ENCODE measurements at places on chromosomes 5 and 9. TPM values are rescaled to one million over a fixed set of nuclear protein-coding genes. Genes with fewer than 3 reads are reported as not detected.

- H3K36me3 ChIP-seq, result peaks cover 56% of the 10 kb centered on the region
- H3K4me3 ChIP-seq, result no peak overlapping the region
- no peak overlapping the region for H3K27ac ChIP-seq
- peaks cover 14% of the 10 kb centered on the region for H3K4me1 ChIP-seq
- DNase-seq, result no peak
Observed at GRCh38 chr9:132283863-132284262, 70.9 kb downstream of the SETX start.

- peaks cover 11% of the 10 kb centered on the region for H3K4me1 ChIP-seq
- H3K27ac ChIP-seq, result peak overlapping the region; percentile 49
- H3K27me3 ChIP-seq, result no peaks in the 10 kb centered on the region
- no peak overlapping the region for H3K4me3 ChIP-seq
- no peak for DNase-seq
Observed at GRCh38 chr5:463301-463700, 20.3 kb downstream of the EXOC3 start.

GRCh38 chr5:119878712-119879111 lies 249.4 kb downstream of the FAM170A start:
- DNase-seq, result no peak
- H3K36me3 ChIP-seq, result no peaks in the 10 kb centered on the region

DNA sequence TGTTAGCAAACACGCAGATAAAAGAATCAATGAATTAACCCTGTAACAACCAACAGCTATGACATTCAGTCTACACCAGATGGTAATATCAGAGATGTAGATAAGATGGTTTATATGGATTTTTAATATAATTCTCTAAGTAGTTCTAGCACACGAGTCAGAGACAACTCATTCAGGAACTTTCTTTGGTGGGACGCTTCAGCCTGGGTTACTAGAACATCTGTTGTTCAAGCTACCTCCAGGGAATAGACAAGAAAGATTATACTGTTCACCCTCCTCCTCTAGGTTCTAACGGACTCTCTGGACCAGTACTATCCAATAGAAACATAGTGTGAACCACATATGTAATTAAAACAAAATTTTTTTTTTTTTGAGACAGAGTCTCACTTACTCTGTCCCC lies 73.8 kb downstream of the RAPGEF1 start:
- peak overlapping the region; percentile 98 for H3K27ac ChIP-seq
- no peak for DNase-seq
- H3K36me3 ChIP-seq, result no peaks in the 10 kb centered on the region
- peaks cover 87% of the 10 kb centered on the region for H3K4me1 ChIP-seq

- H3K4me1 ChIP-seq, result peaks cover 12% of the 10 kb centered on the region
- no peak overlapping the region for H3K4me3 ChIP-seq
- H3K27me3 ChIP-seq, result peaks cover 13% of the 10 kb centered on the region
- no peak overlapping the region for H3K27ac ChIP-seq
- DNase-seq, result no peak
- H3K36me3 ChIP-seq, result no peaks in the 10 kb centered on the region
Observed at GRCh38 chr5:173333925-173334661, 5.9 kb upstream of the STC2 start.

DNA sequence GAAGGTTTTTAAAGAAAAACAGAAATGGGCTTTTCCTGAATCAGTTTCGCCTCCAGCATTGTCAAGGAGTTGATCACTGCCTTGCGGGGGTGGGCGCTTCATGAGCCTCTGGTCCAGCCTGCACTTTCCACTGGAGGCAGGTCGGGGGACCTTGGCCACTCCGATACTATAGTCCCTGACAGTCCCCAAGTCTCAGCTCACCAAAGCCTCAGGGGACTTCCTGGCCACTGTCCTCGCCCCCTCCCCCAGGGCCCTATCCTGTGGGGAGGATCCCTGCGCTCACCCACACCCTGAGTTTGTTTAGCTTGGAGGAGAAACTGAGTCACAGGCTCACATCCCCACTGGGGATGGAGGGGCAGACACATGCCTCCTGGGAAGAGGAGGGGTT lies 1.4 kb downstream of the SLC6A19 start:
- H3K4me3 ChIP-seq, result no peak overlapping the region
- no peak for DNase-seq
- peaks cover 4% of the 10 kb centered on the region for H3K27me3 ChIP-seq

GRCh38 chr5:157820593-157821252 lies 38.2 kb downstream of the CLINT1 start:
- H3K27me3 ChIP-seq, result peaks cover 1% of the 10 kb centered on the region
- H3K36me3 ChIP-seq, result no peaks in the 10 kb centered on the region
- peaks cover 31% of the 10 kb centered on the region for H3K4me1 ChIP-seq
- no peak overlapping the region for H3K4me3 ChIP-seq
- DNase-seq, result peak; percentile 26

GRCh38 chr9:121852651-121853616 lies 201.5 kb downstream of the DAB2IP start:
- no peak overlapping the region for H3K4me3 ChIP-seq
- H3K4me1 ChIP-seq, result no peaks in the 10 kb centered on the region
- no peak overlapping the region for H3K27ac ChIP-seq
- DNase-seq, result no peak
- peaks cover 4% of the 10 kb centered on the region for H3K36me3 ChIP-seq

DNA sequence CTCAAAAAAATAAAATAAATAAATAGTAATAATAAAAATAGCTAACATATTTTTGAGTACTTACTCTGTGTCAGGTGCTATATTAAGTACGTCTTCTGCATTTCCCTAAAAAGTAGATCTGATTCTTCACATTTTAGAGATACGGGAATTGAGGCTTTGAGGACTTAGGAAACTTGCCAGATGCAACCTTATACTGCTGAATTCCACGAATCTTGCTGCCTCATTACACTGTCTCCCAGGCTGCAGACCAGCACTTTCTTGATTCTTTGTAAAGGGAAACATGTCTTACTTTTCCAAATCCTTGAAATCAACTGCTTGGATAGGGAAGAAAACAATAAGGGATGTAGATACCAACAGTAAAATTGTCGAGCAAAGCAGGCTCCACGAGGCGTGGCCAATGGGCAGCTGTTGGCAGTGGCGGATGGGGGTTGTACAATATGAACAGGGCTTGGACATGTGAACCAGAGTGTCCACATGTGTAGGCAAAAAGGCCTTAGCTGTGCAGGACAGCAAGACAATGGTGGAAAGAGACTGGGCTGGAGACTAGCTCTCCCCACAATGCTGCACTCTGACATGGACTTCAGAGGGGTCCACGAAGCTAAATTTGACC lies 124.3 kb upstream of the RAI14 start:
- no peak for DNase-seq
- no peaks in the 10 kb centered on the region for H3K36me3 ChIP-seq
- H3K27me3 ChIP-seq, result peaks cover 3% of the 10 kb centered on the region
- no peak overlapping the region for H3K27ac ChIP-seq
- H3K4me1 ChIP-seq, result no peaks in the 10 kb centered on the region
- H3K4me3 ChIP-seq, result no peak overlapping the region

- no peak for DNase-seq
- no peak overlapping the region for H3K27ac ChIP-seq
- H3K4me3 ChIP-seq, result no peak overlapping the region
- no peaks in the 10 kb centered on the region for H3K36me3 ChIP-seq
Observed at GRCh38 chr5:89900346-89900745, 509.2 kb downstream of the CETN3 start.

PCDHA9 gene
- polyA plus RNA-seq, result not detected

- H3K4me3 ChIP-seq, result no peak overlapping the region
- peaks cover 15% of the 10 kb centered on the region for H3K27me3 ChIP-seq
- H3K27ac ChIP-seq, result no peak overlapping the region
- H3K4me1 ChIP-seq, result no peaks in the 10 kb centered on the region
Observed at GRCh38 chr5:122310889-122311288, 1.1 kb upstream of the SNCAIP start.
